Thoracic aorta endothelial cell (primary cell): ENCODE measurements at places on chromosomes 4 and X. TPM values are rescaled to one million over a fixed set of nuclear protein-coding genes. Genes with fewer than 3 reads are reported as not detected.

PF4V1 gene
- 0.80 TPM in 1 of 2 replicates, not detected in the other for total RNA-seq

HOPX gene
- 19.6 TPM in 1 of 2 replicates, not detected in the other for total RNA-seq

VSIG1 gene
- total RNA-seq = 1.3 and 2.4 TPM in 2 replicates

MAGEE2 gene
- total RNA-seq = not detected in 2 replicates

ADRA2C gene
- total RNA-seq = not detected in 2 replicates

TMEM271 gene
- total RNA-seq = not detected in 2 replicates

RPS6KA6 gene
- total RNA-seq = 0.40 and 2.6 TPM in 2 replicates

CDKL5 gene
- total RNA-seq = 3.7 and 4.0 TPM in 2 replicates
